Ammon's horn (tissue), 1 donor: ENCODE measurements at places on chromosomes 5 and 9.

GRCh38 chr5:166018716-166019115, 2272.7 kb upstream of the WWC1 start:
- DNase-seq: no peak

DNA sequence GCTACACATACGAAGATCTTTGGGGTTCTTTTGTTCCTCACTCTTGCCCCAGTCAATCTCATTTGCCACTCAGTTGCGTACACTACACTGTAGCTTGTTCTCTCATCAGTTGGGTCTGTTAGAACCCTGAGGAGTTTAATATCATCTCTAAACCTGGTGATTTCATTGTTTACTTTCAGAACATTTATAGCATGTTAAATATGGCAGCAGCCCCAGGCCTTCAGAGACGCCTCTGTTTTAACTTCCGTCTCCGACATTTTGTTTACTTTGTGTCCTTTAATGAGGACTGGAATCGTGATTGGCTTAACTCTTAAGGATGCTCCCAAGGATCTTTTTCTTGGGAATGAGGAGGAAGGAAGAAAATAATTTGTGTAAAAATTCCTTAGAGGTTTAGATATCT, 510.1 kb downstream of the NR2F1-AS1 start:
- DNase-seq: no peak

DNA sequence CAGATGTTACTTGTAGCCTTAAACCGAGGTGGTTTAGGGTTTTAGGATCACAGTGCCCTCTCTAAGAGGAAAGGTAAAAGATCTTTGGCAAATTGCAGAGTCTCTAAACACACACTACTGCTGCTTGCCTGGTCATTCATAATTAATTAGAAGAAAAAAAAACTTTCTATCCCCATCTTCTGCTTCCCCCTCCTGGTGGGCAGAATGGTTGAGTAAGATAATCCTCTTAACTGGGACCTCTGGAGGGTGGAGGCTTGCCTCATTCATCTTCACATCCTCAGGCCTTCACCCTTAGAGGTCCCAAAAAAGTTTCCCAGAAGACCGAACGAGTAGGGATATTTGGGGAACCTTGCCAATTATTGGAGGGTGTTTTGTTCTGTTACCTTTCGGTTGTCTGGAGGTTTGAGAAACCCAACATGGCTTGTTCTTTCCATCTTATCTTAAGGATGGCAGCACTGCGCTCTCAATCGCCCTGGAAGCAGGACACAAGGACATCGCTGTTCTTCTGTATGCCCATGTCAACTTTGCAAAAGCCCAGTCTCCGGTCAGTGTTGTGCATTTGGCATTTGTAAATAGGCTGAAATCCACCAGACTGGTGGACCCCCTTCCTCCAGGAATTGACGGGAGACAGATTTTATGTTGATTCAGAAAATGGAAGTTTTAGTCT, 97.3 kb upstream of the DMRT1 start:
- DNase-seq: no peak

DNA sequence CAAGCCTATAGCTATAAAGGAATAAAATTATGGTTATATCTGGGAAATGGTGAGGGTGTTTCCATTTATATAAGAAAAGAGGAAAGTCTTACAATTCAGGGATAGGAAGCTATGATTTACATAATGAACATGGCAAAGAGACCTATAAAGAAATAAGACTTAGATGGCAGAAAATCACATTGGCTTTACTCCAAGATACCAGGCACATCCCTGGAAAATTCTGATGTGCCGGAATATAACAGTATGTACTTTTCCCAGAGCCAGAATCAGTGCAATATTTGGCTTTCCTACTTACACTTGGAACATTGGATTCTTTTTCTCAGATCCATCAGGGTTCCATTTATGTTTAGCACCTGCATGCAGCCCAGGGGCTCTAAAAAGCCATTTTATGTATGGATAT, 357.8 kb downstream of the CETN3 start:
- DNase-seq: no peak

- DNase-seq: no peak
Observed at GRCh38 chr5:10447041-10447440, 5.4 kb downstream of the ROPN1L start.

- DNase-seq: no peak
Observed at GRCh38 chr9:136045595-136046553, 49.2 kb downstream of the NACC2 start.
